ENCODE measurements at places on chromosomes 12 and 14.

DNA sequence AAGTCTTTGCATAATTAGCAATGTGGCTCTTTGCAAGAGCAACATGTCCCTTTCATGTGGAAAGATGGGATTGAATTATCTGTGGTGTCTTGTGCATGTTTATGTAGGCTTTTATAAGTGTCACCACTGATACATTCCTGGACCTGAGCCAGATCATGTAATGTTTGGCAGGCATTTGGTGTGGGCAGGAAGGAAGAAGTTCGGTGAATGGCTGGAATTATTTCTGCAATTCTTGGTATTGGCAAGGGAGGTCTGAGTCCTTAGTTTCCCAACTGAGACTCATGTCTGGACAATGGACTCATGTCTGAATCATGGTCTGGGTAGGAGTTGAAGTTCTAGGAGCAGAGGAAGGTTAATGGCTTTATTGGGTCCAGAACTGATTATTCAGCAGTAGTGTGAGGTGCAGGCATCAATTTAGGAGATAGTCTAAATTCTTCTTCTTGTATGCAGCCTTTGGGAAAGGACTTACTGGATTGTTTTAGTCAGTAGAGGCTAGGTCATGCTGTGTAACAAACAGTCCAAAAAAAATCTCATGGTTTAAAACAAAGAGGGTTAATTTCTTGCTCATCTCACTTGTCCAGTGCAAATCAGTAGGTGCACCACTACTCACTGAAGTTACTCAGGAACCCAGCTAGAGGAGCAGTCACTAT is 186.5 kb upstream of the LHX5 start:
- DNase-seq, result peak; percentile 6

DNA sequence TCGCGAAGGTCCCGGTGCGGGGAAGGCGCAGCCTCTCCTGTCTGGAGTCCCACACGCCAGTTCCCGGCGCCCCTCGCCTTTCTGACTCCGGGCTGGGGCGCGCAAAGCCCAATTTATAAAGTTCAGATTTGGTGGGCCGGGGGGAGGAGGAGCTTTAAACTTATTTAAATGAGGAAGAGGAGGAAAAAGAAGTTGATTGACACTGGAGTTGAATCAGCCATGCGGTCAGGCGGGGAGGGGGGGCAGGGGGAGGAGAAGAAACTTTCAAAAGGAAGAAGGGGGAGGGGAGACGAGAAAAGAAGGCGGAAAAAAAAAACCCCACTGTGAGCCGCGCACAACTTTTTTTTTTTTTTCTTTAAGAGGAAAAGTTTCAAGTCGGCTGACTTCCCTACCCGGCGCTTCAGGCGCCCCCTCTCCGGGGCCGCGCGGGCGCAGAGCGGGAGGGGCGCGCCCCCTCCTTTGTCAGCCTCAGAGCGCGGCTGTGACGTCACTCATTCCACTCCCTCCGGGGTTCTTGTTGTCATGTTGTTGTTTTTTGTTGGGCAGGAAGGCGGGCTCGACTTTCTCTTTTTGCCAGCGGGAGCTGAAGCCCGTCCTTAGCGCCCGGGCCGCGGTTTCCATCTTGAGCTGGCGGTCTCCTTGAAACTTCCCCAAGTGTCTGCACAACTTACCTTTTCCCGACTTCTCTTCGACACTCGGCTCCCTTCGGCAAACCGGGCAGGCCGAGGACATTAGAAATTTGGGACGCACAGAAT is at the start of gene ZFP36L1:
Gene ZFP36L1, minus strand, starts transcription at position 89 of the 755 bp plus-strand sequence. CDS start 129 bp downstream, outside the sequence.
- peak; percentile 94 for DNase-seq

GRCh38 chr12:58470266-58471010 is 449.9 kb downstream of the LRIG3 start:
- DNase-seq, result no peak

DNA sequence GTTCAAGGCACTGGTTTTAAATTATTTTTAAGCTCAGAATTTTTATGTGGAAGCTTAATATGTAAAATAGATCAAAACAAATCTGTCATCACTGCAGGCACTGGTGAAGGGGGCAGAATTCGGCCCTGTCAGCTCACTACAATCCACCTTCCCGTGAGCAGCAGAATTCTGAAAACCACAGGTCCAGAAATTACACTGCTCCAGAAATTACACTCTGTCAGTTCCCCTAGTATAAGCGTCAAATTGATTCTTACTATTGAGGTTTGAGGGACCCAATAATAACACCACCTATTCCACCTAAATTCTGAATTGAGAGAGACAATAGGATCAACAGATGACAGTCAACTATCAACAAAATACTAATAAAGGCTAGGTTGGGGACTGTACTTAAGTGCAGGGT is 245.5 kb downstream of the PHLDA1 start:
- DNase-seq, result no peak

DNA sequence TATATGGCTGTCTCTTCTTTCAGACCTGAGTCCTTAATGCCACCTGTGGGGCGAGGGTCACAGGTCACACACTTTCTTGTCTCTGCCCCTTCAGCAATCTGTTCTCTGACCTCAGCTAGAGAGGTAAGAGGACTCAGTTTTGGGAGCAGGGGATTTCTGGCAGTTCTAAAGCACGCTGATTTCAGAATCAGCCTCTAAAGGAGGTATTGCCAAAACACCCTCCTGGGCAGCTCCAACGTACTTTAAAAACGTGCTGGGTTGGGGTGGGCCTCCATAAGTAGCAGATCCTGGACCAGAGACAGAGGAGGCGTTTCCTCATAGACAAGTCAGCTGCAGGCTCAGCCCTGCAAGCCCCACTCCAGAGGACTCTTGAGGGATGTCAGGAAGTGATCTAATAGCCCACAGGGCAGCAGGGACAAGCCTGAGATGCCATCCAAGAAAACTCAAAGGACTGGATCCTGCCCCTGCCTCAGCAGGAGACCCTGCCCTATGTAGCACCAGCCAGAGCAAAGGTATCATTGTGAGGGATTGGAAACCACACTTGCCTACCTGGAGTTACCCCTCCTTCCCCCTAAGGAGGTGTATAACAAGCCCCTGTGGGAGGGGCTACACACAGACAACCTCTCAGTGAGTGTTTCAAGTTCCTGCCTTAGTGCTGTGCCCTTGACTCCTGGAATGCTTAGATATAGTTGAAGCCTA is 8.5 kb downstream of the CTDSP2 start:
- DNase-seq, result peak; percentile 53

GRCh38 chr14:100393906-100394732 is 71.0 kb downstream of the SLC25A47 start:
- no peak for DNase-seq

DNA sequence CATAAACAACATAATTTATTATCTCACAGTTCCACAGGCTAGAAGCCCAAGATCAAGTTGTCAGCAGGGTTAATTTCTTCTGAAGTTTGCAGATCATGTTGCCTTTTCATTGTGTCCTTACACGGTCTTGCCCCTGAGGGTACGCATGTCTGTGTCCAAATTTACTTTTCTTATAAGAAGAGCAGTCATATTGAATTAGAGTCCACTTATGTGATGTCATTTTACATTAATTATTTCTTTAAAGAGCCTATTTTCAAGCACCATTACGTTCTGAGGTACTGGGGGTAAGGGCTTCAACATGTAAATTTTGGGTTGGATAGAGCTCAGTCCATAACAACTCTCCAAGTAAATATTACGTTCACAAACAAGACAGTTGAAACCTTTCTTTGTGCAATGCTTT is 236.6 kb upstream of the OR4E1 start:
- DNase-seq, result no peak

DNA sequence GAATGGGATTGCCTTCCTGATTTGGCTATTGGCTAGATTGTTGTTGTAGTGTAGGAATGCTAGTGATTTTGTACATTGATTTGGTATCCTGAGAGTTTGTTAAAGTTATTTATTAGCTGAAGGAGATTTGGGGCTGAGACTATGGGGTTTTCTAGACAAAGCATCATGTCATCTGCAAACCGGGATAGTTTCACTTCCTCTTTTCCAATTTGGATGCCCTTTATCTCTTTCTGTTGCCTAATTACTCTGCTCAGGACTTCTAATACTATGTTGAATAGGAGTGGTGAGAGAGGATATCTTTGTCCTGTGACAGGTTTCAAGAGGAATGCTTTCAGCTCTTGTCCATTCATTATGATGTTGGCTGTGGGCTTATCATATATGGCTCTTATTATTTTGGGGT is 265.7 kb upstream of the MGAT4C start:
- DNase-seq, result no peak

GRCh38 chr12:97335115-97335514 is 127.5 kb upstream of the RMST start:
- DNase-seq, result no peak

DNA sequence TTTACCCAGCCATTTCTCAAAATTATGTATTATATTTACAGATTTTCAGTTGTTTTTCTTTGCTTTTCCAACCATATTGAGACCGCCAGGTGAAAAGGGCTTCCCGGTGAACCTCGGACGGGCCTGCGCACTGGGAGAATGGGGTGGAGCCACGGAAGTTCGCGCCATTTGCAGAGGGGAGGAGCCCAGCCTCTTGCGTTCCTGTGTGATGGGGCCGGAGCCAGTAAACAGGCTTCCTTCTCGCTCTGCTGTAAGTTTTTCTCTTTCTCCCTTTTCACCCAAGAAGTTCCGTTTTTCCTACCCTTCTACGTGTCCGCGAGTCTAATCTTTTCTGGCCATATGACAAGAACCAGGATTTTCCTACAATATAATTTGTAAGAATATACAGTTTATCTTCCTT is 1108.8 kb upstream of the SEL1L start:
- no peak for DNase-seq

DNA sequence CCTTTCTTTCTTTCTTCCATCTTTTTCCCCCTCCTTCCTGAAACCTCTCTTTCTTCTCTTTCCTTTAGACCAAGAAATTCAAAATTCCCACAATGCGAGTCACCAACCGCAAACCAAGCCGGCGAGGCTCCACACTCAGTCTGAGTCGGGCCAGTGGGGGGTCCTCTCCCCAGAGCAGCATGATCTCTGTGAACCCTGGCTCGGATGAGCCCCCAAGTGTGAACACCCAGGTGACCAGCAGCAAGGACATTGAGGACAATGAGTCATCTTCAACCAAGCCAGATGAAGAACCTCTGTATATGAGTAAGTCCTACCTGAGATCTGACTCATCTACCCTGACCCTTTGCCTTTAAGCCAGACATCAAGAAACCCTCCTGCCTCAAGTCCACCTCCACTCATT is 88.6 kb upstream of the TMEM233 start:
- DNase-seq, result no peak

- DNase-seq, result peak; percentile 98
Observed at GRCh38 chr12:27822076-27822712, 42.2 kb upstream of the MANSC4 start.

DNA sequence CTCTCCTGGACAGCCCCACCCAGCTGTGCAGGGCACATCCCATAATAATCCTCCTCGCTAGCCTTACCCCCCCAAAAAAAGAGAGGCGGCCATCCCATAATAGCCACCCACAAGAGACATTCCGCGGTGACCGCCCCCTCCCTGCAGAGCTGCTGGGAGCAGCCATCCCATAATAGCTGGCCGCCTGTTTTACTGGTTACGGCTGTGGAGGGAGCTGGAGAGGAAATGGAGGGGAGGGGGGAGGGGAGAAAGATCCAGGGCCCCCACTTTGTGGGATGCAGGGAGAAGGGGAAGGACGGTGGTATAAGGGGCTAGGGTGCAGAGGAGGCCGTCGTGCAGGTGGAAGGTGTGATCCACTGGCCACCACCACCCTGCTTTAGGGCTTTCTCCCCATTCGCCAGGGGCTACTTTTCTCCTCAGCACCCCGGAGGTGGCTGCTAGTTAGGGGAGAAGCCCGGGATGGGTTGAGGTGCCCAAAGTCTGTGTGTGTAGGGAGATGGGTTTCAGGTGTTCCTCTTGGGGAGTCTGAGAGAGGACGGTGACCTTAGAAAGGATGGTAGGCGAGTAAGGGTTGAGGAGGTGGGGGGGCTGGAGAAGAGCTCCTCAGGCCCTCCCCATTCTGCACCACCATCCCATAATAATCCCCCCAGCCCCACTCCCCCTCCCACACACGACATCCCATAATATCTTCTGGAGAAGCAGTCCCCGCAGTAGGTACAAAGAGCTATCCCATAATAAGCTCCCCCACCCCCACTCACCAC is 6.0 kb upstream of the CHD4 start:
- peak; percentile 43 for DNase-seq

GRCh38 chr14:99981806-99982205 is 83.4 kb upstream of the EVL start:
- DNase-seq, result no peak

GRCh38 chr12:67161322-67161918 is 107.7 kb upstream of the CAND1 start:
- peak; percentile 38 for DNase-seq

- no peak for DNase-seq
Observed at GRCh38 chr12:57219993-57220754, 3.6 kb downstream of the NXPH4 start.

DNA sequence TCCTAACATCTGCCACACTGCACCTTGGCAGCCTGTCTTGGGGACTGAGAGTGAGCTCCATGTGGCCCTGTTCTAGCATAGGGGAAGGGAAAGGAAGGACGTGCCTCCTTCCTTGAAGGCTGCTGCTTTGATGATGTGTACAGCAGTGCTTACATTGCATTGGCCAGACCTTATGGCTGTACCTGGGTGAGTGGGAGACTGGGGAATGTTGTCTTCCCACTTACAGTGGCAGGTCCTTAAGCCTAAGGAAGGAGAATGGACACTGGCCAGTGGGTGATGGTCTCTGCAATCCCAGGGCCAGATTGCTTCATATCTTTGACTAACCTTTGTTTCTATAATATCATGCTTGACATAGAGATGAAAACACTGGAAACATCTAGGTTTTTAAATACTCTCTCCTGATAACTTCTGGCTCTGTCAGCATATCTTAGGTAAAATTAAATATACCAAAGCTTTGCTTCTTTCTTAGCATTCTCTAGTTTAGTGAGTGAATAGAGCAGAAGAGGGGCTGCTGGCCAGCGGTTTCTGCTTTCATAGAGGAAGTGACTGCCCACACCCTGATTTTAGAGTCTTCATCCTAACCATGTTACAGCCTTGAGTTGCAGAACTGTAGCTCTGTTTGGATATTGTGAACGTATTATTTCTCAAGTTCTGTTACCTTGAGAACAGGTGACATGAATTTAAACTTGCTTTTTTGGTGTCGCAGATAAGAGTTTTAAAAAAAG is 27.2 kb downstream of the KLC1 start:
- DNase-seq, result no peak

DNA sequence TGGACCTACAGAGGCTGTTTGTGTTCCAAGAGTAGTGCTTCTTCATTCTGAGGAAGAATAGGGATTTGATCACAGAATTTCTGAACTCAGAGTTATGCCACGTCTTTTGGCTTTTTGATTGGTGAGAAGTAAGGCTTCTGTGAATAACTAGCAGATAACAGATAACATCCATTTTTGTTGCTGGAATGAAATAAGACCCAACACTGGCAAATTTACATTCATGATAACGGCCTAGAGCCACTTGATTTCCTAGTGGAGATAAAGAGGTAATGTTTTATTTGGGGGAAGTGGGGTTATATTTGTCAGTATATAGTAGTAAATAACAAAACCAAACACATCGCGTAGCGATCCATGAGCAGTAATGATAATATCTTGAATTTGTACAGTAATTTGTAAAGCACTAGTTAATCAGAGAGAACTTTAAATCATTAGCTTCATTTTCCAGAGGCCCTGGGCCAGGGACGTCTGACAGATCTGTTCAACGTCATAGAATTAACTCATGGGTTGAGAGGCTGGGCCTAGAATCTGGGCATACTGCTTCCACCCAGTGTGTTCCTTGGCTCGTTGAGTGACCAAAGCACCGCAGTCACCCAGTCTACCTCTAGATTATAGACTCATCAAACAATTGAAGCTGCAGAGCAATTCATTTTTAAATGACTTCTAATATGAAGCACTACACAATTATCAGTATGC is 79.6 kb downstream of the HMGA2 start:
- DNase-seq, result no peak

- no peak for DNase-seq
Observed at GRCh38 chr14:21874167-21874566, 200.5 kb upstream of the OR4E1 start.

- DNase-seq, result no peak
Observed at GRCh38 chr12:65196762-65197567, 27.6 kb downstream of the LEMD3 start.

GRCh38 chr12:7160183-7160582 is 29.3 kb upstream of the PEX5 start:
- DNase-seq, result no peak
